NCI-H1417 treated with DMSO at 0.1 percent for 48 hours (cell line): ENCODE measurements at places on chromosomes 5 and 9.

GRCh38 chr9:89026876-89027275 lies 35.6 kb downstream of the S1PR3 start:
- DNase-seq = no peak

DNA sequence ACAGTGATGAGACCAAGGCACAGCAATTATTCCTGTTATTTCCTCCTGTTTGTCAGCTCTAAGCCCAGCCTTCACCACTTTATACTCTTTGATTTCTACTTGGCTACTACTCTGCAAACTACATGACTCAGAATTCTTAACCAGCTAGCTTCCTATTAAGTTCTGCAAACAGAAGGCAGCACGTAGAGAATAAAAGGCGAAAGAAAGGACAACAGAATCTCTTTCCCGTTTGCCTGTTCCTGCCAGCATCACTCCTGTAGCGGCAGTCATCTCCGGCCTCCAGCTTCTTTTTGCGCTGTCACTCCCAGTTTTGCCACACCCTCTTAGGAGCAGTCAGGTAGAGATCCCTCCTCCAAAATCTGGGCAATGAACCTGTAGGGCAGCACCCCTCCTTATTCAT lies 29.9 kb downstream of the DPYSL3 start:
- no peak for DNase-seq

DNA sequence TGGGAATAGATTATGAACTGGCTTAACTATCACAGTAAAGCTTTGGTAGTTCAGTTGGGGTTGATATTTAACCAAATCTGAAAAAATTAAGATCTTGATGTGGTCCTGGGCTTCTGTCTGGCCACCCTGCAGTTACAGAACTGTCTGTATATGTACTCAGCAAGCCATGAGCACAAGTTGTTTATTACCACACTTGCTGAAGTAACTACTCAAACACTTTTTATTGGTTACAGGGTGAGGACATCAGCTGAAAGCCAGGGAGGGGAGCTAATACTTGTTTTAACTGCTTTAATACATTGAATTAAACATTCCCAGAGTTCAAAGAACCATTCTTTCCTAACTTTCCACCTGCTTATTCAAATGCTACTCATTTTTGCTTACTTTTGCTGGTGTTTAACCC lies 29.4 kb upstream of the KCNN2 start:
- no peak for DNase-seq

- DNase-seq = no peak
Measured at GRCh38 chr5:133841831-133842750, 126.3 kb downstream of the C5orf15 start.

- DNase-seq = no peak
Measured at GRCh38 chr5:37568018-37568753, 189.1 kb downstream of the WDR70 start.

- DNase-seq = no peak
Measured at GRCh38 chr5:94731471-94731870, 113.0 kb downstream of the SLF1 start.

DNA sequence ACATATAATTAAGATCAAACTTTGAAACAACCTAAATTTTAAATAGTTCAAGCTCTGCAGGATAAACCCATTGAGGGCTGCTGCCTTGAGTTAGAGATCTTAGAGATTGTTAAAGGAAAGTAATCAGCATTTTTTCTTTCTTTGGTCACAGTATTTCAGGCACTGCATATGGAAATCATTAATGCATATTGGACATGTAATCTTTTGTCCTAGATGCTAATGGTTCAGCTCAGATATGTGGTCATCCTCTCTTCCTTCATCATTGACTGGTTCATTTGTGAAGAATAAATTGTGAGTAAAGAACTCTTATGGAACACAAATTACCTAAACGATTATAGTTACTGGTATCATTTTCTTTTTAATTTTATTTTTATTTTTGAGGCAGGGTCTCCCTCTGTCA lies 82.0 kb upstream of the PRLR start:
- DNase-seq = no peak

GRCh38 chr5:98401656-98402055 lies 371.8 kb upstream of the RGMB start:
- DNase-seq = no peak

DNA sequence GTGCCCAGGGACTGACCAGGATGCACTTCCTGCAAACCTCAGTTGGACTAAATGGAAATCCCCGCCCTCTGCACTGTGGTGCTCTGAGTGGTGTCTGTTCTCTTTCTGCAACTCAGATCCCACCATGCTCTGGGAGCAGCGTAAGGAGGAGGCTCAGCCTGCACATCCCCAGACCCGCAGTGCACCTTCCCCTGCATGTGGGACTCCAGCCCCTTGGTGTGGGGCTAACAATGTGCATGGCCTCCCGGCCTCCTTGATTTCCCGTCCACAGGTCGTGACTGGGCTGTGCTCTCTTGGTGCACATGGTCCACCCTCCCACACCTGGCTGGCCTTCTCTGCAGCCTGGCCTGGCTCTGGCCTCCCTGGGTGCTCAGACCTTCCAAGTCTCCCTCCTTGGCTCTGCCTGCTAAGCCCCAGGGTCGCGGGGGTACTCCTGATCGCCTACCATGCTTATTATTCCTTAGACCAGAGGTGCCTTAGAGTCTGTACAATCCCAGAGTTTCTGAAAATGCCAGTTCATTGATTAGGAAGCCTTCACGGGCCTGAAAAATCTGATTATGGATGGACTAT lies 397.5 kb downstream of the IRX2 start:
- DNase-seq = no peak

DNA sequence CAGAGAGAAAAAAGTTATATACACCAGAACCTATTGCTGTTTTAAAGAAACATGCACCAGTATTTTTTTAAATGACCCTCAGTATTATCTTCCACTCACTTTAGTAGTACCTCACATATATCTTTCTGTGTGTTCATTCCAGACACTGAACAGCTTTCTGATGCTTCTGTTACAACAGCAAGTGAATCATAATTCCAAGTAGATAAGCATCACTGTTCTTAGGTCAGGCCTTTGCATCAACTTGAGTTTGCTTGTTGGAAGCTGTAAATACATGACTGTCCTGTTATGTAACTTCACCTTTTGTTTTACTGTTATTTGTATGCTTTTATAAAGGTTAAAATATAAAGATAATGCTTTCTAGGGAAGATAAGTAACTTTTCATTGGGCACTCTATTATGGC lies 184.4 kb downstream of the ISL1 start:
- no peak for DNase-seq

- no peak for DNase-seq
Measured at GRCh38 chr9:76395381-76395780, 1.2 kb upstream of the RFK start.

GRCh38 chr9:1337169-1337568 lies 287.0 kb downstream of the DMRT2 start:
- DNase-seq = no peak

- no peak for DNase-seq
Measured at GRCh38 chr9:96192710-96193109, 109.3 kb downstream of the HSD17B3 start.

GRCh38 chr9:131300444-131300843 lies 10.9 kb downstream of the PLPP7 start:
- DNase-seq = no peak

DNA sequence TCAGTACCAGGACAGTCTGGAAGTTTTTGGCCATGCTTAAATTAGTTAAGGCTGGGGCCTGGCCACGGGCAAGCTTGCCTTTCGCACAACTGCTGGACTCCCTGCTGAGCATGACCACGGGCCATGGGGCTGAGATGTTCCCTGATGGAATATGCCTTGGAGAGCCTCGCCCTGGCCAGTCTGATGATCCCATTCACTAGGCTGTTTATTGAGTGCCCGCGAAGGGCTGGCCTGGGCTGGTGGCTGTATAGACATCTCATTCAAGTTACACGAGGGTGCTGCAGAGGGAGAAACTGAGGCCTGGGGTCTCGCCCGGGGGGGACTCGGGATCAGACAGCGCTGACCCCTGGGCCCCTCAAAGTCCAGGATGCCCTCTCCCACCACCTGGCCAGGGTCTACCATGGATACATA lies 7.8 kb upstream of the RXRA start:
- DNase-seq = no peak

GRCh38 chr5:58122157-58122556 lies 337.7 kb downstream of the PLK2 start:
- DNase-seq = peak; percentile 28

GRCh38 chr9:27614551-27614950 lies 41.3 kb upstream of the C9orf72 start:
- DNase-seq = no peak

- peak; percentile 57 for DNase-seq
Measured at GRCh38 chr9:16003785-16004184, 450.9 kb downstream of the CCDC171 start.
